Renal cortex interstitium (tissue), 15 donors: ENCODE measurements at places on chromosomes 6 and 20. TPM values are rescaled to one million over a fixed set of nuclear protein-coding genes. Genes with fewer than 3 reads are reported as not detected.

GRCh38 chr20:9761476-9761875, 77.4 kb downstream of the PAK5 start:
- DNase-seq, result no peak

DNA sequence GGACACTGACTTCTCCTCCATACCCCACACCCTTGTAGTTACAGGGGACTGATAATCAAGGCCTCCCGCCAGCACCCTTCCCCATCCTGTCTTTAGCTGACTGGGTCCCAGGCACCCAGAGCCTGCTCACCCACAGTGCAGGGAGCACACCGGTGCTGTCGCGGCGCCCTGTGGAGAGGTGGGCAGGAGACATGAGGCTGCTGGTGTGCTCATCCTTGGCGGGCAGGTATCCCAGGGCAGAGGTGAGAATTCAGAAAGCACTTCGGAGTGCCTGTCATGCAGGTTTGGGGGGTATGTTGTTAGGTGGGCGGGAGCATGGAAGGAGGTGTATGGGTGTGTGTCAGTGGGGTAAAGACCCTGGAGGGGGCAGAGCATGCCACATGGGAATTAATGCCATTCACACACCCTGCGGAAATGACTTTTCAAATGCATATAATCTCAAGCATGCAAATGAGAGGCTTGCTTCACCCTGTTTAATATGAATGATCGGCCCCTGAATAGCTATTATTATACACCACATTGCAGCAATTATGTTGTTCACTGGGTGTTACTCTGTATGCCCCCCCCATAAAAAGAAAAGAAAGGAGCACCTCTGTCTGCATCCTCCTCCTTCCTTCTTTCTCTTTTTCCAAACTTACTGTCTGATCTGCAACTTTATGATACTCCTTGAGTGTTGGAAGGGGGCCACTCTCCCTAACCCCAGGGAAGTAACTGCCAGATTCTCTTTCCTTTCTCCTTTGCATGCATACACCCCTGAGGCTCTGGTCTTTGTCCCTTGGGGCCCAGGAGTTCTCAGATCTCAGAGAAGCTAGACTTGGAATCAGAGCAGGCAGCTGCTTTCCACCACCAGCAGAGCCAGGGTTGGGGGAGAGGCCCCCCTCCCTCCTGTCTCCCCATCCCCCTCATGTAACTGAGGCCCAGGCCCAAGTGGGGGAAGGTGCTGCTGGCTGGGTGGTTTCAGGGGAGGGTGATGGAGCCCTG, 16.0 kb downstream of the FOXP4 start:
- no peak for DNase-seq

GRCh38 chr6:72640615-72640930, 18.7 kb downstream of the KCNQ5 start:
- no peak for DNase-seq

DNA sequence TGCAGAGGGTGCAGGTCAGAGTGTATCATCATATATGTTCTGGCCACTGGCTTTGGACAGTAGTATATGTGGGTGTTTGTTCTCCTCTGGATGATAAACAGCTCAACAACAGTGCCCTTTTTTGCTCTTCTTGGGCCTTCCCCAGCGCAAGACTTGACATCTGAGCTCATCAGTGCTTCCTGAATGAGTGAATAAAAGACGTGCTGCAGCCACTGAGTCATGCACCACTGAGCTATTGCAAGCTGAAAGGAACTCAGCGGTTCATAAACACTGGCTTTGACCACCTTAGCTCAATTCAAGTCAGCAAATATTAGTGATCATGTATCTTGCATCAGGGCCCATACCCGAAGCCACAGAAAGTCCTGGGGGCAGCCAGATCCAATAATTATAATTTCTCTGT, 105.3 kb upstream of the KCNG1 start:
- DNase-seq, result no peak

DNA sequence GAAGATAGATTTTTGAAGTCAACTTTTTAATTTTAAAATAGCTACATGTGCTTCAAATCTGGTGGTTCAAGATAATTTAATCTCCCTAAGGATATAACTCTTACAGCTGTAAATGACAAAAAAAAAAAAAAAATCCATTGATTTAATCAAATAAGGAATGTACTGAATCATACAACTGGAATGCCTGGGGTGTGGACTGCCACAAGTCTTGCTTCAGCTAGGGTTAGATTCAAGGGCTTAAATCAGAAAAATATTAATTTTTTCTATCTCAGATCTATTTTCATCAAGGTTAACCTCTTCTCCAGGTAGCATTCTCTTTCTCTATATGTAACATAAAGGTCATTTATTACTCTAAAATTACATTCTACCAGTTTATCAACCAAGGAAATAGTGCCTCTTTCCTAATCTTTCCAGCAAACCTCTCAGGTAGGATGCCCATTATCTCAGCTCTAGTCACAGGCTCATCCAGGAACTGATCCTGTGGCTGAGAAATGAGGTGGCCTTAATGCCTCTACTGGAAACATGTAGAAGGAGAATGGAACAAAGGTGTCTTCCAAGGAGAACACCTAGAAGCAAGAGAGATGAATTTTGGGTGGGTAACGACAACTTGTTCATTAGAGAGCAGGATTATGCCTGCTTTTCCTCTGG, 466.9 kb downstream of the CBLN4 start:
- DNase-seq, result no peak

DNA sequence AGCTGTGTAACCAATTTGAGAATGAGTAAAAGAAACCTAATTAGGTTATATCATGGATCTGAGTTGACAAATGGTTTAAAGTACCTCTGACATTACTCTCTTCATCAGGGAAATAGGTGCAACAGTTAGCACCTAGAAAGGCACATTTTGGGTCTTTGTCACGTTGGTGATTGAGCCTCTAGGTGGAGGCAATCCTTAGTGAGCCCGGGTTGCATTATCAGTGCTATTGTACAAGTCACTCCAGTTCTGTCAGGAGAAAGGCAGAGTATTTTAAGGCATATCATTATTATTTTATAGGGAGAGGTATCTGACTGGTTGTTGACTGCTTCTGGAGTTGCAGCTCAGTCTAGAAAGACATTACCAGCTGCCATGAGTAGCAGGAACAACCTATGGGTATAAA, 54.9 kb downstream of the TRIM27 start:
- DNase-seq, result no peak

Gene FRK
- polyA plus RNA-seq, result 4.9 TPM

Gene MUC21
- not detected for polyA plus RNA-seq

Gene LAMA4
- 83.5 TPM for polyA plus RNA-seq

Gene EFCAB8
- 0.04 TPM for polyA plus RNA-seq

Gene LAMA2
- 33.6 TPM for polyA plus RNA-seq

Gene PRDM13
- polyA plus RNA-seq, result not detected

Gene INSM1
- not detected for polyA plus RNA-seq
